NCI-H1694 (cell line): ENCODE measurements at places on chromosomes 1 and 21.

GRCh38 chr1:15214527-15214926 is 32.5 kb upstream of the FHAD1 start:
- DNase-seq: no peak

- DNase-seq: no peak
These were observed 607.2 kb upstream of the PLXNA2 start for GRCh38 chr1:208851366-208851765.

DNA sequence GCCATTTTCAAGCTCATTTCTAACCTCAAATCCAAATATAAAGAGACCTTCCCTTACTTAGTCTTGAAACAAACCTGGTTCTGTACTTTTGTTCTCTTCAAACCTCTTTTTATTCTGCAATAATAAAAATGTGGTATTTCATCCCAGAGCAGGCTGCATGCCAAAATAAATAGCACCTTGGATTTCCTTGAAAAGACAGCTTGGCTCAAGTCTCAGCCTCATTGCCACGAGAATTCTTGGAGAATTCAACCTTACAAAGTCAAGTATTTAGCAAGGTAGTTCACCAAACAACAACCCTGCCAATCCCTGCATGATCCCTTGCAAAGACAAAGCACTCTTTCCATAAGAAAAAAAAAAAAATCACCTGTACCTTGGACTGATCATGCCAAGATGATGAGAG is 33.8 kb downstream of the KANK4 start:
- no peak for DNase-seq

GRCh38 chr1:59570524-59570923 is 244.2 kb upstream of the HOOK1 start:
- no peak for DNase-seq

DNA sequence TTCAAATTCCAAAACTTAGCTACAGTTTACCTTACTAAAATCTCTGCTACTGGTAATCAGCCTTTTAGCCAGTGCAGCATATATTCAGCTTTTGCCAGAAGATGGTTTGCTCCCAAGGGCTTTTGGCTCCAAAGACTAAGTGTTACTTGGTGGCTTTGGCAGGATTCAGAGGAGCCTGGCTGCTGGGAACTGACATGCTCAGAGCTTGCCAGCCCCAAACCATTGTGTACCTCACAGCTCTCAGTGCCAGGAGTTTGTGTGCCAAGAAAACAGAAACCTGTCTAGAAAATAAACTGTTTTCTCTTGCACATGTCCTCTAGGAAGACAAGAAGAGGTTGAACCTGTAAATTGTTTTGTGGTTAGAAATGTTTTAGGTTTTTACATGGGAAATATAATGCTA is 315.9 kb downstream of the ST6GALNAC3 start:
- no peak for DNase-seq

DNA sequence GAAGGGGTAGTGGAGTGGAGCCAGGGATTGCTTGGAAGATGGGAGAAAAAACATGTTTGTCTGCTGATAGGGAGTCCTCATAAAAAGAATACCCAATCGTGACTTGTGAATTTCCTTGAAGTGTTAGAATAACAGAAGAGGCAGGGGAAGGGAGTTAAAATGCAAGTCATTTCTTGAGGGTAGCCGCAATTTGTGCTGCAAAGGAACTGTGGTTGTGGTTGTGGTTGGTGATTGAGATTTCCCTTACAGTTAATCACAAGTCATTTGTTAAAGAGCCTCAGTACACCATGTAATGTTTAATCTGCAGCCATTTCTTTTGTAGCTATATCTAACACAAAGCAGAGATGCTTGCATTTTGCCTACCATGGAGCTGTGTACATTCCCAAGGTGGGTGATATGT is 38.5 kb upstream of the EGLN1 start:
- DNase-seq: no peak

DNA sequence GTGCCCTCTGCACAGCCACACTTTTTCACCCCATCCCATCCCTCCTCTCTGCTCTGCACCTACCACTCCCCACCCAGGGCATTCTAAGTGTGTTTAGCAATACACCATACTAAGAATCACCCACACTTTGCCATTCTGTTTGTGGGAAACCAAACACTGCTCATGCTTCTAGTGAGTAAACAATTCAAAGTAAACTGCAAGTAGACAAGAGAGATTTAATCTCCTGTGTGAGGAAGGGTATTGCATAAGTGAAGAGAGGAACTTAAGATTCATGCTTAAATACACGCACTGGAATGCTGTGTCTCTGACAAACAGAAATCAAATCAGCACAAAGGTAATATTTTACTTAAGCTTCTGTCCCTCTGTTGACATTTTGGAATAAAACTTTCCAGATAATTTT is 4.8 kb upstream of the EDARADD start:
- no peak for DNase-seq

DNA sequence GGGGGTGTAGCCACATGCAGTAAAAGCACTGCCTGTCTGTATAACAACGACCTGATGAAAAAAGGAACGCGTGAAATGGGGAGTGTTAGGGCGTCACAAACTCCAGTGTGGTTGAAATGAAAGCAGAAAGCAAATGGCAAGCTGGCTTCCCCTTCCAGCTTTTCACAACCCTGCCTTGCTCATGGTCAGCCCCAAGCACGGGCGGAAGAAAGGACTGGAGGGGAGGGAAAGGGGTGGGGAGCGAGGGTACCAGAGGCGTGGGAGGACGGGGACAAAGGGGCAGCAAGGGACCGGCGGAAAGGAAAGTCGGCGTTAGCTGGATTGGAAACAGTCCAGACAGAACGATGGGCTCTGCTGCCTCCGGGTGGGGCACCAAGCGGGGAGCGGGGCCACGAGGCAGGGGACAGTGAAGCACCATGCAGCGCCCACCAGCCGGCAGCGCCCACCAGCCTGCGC is 9.6 kb downstream of the VPS26C start:
- DNase-seq: no peak

GRCh38 chr1:151680826-151681225 is 35.8 kb downstream of the CELF3 start:
- no peak for DNase-seq

DNA sequence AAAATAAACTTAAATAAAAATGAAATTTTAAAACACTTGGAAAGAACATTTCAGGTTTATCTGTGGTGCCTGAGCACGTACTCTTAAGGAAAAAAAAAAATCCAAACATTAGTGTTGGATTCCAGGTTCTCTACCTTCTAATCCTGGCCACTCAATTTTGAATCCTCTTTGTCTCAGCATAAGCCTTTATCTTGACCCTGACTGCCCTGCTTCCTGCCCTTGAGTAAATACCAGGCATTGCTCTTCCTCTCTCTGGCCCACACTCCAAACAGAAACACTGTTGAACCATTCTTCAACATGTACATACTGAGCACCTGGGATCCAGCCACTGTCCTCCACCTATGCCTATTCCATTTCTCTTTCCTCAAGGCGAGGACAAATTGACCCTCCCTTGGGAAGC is 11.4 kb upstream of the VANGL1 start:
- DNase-seq: no peak
